HEK293T (cell line): ENCODE measurements at places on chromosomes 1 and 21.

DNA sequence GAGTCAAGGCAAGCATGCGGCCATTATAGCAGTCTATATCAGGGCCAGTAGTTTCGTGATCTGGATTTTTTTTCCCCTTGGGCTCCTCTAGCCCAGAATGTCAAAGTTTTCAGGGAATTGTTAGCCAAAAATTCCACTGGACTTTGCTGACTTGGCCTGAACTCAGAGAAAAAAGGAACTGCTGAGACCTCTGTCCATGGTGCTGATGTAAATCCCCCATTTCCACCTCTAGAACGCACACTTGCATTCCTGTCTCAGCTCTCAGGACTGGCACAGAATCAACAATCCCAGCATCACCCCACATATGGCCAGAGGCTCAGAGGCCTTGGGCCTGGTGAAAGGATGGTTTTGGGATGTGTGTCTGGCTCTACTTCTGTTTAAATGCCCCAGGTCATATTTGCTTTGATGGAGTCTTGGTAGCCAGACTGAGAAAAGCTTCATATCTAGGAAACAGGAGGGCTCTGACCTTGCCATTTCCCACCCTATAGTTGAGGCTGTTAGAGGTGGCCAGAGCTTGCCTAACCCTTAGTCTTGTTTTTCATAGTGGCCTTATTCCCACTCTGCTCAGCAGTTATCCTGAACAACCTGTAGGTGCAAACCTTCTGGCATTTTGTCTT lies 16.9 kb upstream of the EFCAB14 start:
- peak; percentile 56 for DNase-seq

GRCh38 chr21:29829564-29830275 lies 110.1 kb downstream of the GRIK1 start:
- no peak for DNase-seq

DNA sequence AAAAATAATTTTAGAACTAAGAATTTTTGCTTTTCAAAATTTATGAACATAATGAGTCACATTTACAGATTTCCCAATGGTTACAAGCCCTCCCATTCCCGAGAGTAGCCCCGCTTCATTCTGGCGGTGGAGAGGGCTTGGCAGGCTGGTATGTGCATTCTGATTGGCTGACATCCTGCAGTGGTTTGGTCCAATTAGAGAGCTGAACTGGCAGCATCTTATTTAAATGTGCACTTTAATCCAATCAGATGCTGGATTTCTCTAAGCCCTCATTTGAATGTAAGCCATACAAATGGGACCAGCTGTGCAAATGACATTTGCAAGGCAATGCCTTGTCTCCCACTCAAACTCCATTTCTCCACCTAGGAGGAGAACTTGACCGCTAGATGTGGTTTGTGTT lies 18.0 kb upstream of the TRIM17 start:
- DNase-seq, result no peak

- no peak for DNase-seq
Observed at GRCh38 chr1:24459551-24460266, 42.9 kb upstream of the RCAN3 start.

- no peak for DNase-seq
Observed at GRCh38 chr21:20440338-20440737, 557.9 kb upstream of the NCAM2 start.
